ENCODE measurements at places on chromosomes 2 and 18. TPM values are rescaled to one million over a fixed set of nuclear protein-coding genes. Genes with fewer than 3 reads are reported as not detected.

MROH2A gene
- total RNA-seq, result not detected

GRCh38 chr2:167966937-167967913, 280.2 kb downstream of the STK39 start:
- H3K4me1 ChIP-seq, result peaks cover 11% of the 10 kb centered on the region
- no peak for DNase-seq
- H3K4me3 ChIP-seq, result no peak overlapping the region
- peaks cover 34% of the 10 kb centered on the region for H3K36me3 ChIP-seq
- no peaks in the 10 kb centered on the region for H3K27me3 ChIP-seq

ST6GAL2 gene
- not detected for total RNA-seq

DNA sequence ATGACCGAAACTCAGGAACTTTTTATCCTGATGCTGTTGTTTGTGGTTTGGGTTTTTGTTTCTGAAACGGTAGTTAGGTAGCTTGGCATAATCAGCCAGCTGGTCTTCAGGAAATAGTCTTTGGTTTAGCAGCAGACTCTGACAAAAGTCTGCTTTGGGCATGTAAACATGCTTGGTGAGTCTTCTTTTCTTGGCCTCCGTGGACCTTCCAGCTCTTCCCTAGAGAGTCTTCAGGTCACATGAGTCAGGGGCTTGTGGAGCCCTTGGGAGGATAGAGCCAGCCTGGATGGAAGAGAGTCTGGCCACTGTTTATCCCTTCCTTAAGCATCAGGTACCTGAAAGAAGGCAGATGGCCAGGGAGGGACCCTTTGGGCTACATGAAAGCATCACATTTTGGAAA, 154.5 kb downstream of the MGAT5 start:
- no peak overlapping the region for H3K4me3 ChIP-seq
- peaks cover 36% of the 10 kb centered on the region for H3K4me1 ChIP-seq
- DNase-seq, result no peak
- peaks cover 11% of the 10 kb centered on the region for H3K36me3 ChIP-seq

SPATA3 gene
- 0.24 TPM for total RNA-seq

- no peak overlapping the region for H3K27ac ChIP-seq
- peaks cover 16% of the 10 kb centered on the region for H3K27me3 ChIP-seq
- H3K36me3 ChIP-seq, result no peaks in the 10 kb centered on the region
- no peaks in the 10 kb centered on the region for H3K4me1 ChIP-seq
Observed at GRCh38 chr18:63514888-63515678, 27.1 kb upstream of the SERPINB12 start.

- no peaks in the 10 kb centered on the region for H3K27me3 ChIP-seq
- peaks cover 88% of the 10 kb centered on the region for H3K4me1 ChIP-seq
- DNase-seq, result no peak
- peak overlapping the region; percentile 85 for H3K27ac ChIP-seq
- no peak overlapping the region for H3K4me3 ChIP-seq
- peaks cover 11% of the 10 kb centered on the region for H3K36me3 ChIP-seq
Observed at GRCh38 chr2:69601179-69601612, 42.3 kb downstream of the AAK1 start.

WDCP gene
- 21.2 TPM for total RNA-seq

GRCh38 chr2:29202819-29203495, 87.7 kb downstream of the CLIP4 start:
- no peak overlapping the region for H3K4me3 ChIP-seq
- no peak for DNase-seq
- peaks cover 1% of the 10 kb centered on the region for H3K36me3 ChIP-seq
- H3K27ac ChIP-seq, result no peak overlapping the region
- no peaks in the 10 kb centered on the region for H3K4me1 ChIP-seq

- H3K4me1 ChIP-seq, result no peaks in the 10 kb centered on the region
- H3K36me3 ChIP-seq, result peaks cover 50% of the 10 kb centered on the region
- no peak overlapping the region for H3K27ac ChIP-seq
- no peaks in the 10 kb centered on the region for H3K27me3 ChIP-seq
Observed at GRCh38 chr2:102718387-102719316, 43.2 kb upstream of the TMEM182 start.

CACNB4 gene
- total RNA-seq, result 0.48 TPM

GRCh38 chr18:30945761-30946160, 96.8 kb downstream of the DSC3 start:
- H3K4me3 ChIP-seq, result no peak overlapping the region
- no peaks in the 10 kb centered on the region for H3K27me3 ChIP-seq
- no peaks in the 10 kb centered on the region for H3K36me3 ChIP-seq

- no peak overlapping the region for H3K27ac ChIP-seq
- H3K4me1 ChIP-seq, result no peaks in the 10 kb centered on the region
- H3K4me3 ChIP-seq, result no peak overlapping the region
- no peaks in the 10 kb centered on the region for H3K36me3 ChIP-seq
- DNase-seq, result no peak
Observed at GRCh38 chr18:50706199-50706598, 113.6 kb downstream of the MRO start.

SLC23A3 gene
- 2.3 TPM for total RNA-seq

NLRC4 gene
- 0.27 TPM for total RNA-seq

DES gene
- not detected for total RNA-seq

GRCh38 chr2:19102696-19103423, 255.6 kb downstream of the OSR1 start:
- no peaks in the 10 kb centered on the region for H3K36me3 ChIP-seq
- H3K4me1 ChIP-seq, result no peaks in the 10 kb centered on the region
- no peak for DNase-seq
- H3K27ac ChIP-seq, result no peak overlapping the region

GRCh38 chr2:86764661-86765309, 25.9 kb downstream of the CD8A start:
- peaks cover 19% of the 10 kb centered on the region for H3K4me1 ChIP-seq
- H3K27ac ChIP-seq, result no peak overlapping the region

GRCh38 chr2:175187378-175187777, 5.9 kb upstream of the ATP5MC3 start:
- peaks cover 17% of the 10 kb centered on the region for H3K27me3 ChIP-seq
- H3K4me1 ChIP-seq, result no peaks in the 10 kb centered on the region
- no peak for DNase-seq
- no peaks in the 10 kb centered on the region for H3K36me3 ChIP-seq

DNA sequence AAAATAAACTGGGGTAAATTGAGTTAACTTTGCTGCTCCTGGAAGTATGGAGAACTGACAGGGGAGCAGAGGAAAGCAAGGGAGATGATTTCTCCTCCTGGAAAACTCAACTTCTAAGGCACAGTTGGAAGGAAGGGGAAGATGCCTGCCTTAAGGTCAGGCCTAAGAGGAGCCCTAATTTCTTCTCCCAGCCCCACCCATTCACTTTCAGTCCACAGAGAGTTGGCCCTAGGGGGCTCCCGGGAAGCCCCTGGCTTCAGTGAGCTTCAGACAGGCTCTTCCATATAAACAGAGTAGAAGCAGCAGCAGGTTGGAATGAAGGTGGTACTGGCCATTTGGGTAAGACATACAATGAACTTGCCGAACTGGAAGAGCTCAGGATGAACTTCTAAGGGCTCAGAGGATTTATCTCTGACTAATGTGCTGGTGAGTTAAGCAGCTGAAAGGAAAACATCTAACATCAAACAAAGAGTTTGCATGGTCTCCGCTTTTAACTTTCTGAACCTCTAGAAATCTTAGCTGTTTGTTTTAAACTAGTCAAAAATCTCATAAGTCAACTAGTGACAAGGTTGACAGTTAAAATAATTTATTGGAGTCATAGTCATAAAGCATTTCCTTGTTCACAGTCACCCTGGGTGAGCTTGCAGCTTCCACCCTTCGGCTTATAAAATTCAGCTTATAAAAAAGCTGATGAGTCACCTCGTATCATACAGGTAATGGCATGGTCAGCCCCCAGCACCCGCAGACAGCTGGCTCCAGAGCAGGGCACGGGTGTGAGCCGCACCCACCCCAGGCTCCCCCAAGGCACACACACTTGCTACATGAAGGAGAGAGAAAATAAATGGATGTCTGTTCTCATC, 9.8 kb downstream of the MALL start:
- peaks cover 4% of the 10 kb centered on the region for H3K4me1 ChIP-seq
- H3K27me3 ChIP-seq, result peaks cover 48% of the 10 kb centered on the region
- H3K4me3 ChIP-seq, result no peak overlapping the region
- no peaks in the 10 kb centered on the region for H3K36me3 ChIP-seq

THUMPD2 gene
- 10.6 TPM for total RNA-seq

DNA sequence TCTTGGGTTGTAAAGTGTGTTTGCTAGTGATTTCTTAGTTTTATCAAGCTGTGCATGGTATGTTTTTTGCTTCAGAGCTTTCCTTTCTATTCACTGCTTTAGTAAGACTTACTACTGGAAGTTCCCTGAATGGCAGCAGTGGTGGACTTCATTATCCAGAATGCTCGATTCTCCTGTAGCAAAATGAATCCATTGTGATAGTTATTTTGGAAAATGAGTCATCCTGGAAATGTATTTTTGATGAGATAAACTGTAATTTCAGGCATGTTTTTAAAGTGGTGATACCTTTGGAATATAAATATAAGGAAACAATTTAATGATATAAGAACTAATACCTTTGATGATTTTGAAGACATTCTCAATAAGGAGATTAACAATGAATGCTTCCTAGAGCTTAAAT, 387.1 kb downstream of the PTPRM start:
- peaks cover 40% of the 10 kb centered on the region for H3K4me1 ChIP-seq
- DNase-seq, result no peak
- H3K36me3 ChIP-seq, result no peaks in the 10 kb centered on the region
- no peak overlapping the region for H3K27ac ChIP-seq

DNA sequence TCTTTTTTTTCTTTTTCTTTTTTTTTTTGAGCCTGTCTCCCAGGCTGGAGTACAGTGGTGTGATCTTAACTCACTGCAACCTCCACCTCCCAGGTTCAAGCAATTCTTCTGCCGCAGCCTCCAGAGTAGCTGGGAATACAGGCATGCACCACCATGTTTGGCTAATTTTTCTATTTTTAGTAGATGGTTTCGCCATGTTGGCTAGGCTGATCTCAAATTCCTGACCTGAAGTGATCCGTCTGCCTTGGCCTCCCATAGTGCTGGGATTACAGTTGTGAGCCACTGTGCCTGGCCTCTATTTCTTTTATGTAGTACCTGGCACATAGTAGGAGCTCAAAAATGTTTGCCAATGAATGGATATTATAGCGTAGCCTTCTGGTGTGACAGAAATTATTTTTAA, 6.8 kb upstream of the CFLAR start:
- no peak for DNase-seq
- no peak overlapping the region for H3K4me3 ChIP-seq
- H3K27ac ChIP-seq, result no peak overlapping the region
- H3K36me3 ChIP-seq, result no peaks in the 10 kb centered on the region
- H3K27me3 ChIP-seq, result no peaks in the 10 kb centered on the region

DNA sequence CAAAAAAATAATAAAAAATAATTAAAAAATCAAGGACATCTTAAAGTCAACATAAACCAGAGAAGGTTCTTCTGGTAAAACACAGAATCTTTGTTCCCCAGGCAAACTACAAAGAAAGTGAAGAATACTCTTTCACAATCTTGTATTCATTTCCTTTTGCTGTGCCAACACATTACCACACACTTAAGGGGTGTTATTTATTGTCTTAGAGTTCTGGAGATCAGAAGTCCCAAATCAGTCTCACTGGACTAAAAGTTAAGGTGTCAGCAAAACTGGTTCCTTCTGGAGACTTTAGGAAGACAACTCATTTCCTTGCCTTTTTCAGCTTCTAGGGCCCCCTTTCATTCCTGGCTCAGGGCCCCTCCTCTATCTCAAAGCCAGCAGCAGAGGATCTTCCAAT, 12.2 kb upstream of the CAB39 start:
- H3K36me3 ChIP-seq, result peaks cover 7% of the 10 kb centered on the region
- peaks cover 8% of the 10 kb centered on the region for H3K4me1 ChIP-seq
- no peaks in the 10 kb centered on the region for H3K27me3 ChIP-seq
- H3K27ac ChIP-seq, result no peak overlapping the region

RELCH gene
- total RNA-seq, result 16.1 TPM

GRCh38 chr18:45197526-45197970, 417.7 kb upstream of the SLC14A2 start:
- H3K36me3 ChIP-seq, result no peaks in the 10 kb centered on the region
- peak; percentile 60 for DNase-seq
- H3K4me3 ChIP-seq, result no peak overlapping the region

DNA sequence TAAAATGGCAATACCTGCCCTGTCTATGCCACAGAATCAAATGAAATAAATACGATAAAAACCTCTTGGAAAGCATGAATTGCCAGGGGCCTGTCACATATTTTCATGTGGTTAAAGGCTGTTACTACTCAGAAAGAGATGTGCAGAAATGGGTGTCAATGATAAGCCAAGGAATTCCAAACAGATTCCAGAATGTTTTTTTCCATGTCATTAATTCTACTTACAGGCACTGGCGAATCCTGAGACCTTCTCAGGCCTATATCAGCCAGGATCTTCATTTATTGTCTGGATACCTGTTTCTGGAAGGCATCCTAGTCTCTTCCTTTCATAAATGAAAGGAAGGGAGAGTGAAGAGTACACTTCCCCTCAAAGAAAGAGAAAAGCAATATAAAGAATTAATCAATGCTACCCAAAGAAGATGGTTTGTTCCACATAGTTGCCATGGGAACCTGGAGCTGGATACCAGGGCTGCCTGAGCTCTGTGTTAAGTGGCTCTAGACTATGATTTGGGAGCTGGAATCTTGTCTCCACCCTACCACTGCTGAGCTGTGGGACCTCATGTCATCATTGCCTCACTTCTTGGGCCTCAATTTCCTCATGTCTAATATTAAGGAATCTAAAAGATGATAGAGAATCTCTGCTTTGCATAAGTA, 335.1 kb upstream of the SKOR2 start:
- H3K4me3 ChIP-seq, result no peak overlapping the region
- DNase-seq, result no peak
- H3K27ac ChIP-seq, result no peak overlapping the region

GRCh38 chr18:4765401-4765800, 310.3 kb upstream of the DLGAP1 start:
- no peak overlapping the region for H3K4me3 ChIP-seq
- no peak for DNase-seq
- no peaks in the 10 kb centered on the region for H3K27me3 ChIP-seq
- no peaks in the 10 kb centered on the region for H3K4me1 ChIP-seq

DNA sequence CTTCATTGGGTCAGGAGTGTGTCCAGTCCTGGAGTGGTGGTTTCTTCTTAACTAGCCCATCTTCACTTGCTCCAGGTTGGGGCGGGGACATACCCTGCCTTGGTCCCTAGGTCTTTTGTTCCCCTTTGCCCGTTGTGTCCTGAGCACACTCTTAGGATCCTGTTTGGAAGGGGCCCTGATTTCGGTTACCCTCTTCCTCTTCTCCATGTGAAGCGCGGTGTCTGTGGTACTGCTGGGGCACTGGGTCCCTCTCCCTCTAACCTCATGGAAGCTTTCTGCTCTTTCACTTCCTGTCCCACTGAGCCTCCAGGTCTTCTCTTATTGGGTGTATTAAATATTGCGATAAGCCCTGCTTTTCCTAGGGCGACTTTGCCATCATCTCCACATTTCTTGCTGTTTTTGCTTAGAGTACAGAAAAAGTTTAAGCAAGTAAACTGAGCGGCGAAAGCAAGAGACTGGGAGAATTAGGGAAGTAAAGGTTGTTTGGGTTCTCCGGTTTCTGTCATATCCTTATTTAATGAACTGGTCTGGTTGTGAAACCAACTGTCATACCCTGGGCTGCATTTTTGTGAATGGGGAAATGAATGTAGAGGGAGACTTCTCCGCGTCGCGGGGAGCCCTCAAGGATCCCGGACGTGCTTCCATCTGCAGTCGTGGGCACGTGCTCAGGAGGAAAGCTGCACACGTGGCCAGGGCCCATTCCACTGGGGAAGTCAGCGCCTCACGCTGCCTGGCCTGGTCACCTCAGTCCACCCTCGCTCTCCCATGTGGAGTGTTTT, 73.8 kb upstream of the B3GNT7 start:
- peaks cover 3% of the 10 kb centered on the region for H3K4me1 ChIP-seq
- peaks cover 9% of the 10 kb centered on the region for H3K36me3 ChIP-seq
- H3K27ac ChIP-seq, result no peak overlapping the region
- peaks cover 20% of the 10 kb centered on the region for H3K27me3 ChIP-seq

VSNL1 gene
- total RNA-seq, result not detected

RNMT gene
- total RNA-seq, result 43.6 TPM

GRCh38 chr2:15735484-15736326, 144.0 kb downstream of the DDX1 start:
- H3K27me3 ChIP-seq, result peaks cover under 1% of the 10 kb centered on the region
- DNase-seq, result no peak
- no peak overlapping the region for H3K4me3 ChIP-seq

Data from activated CD4-positive, alpha-beta memory T cell treated with anti-CD3 and anti-CD28 coated beads for 36 hours (primary cell).